HEK293T (cell line): ENCODE measurements at places on chromosomes 3 and 15.

- DNase-seq, result no peak
Observed at GRCh38 chr15:30917675-30918074, 14.0 kb downstream of the FAN1 start.

- DNase-seq, result no peak
Observed at GRCh38 chr3:135182364-135182998, 387.4 kb downstream of the EPHB1 start.

DNA sequence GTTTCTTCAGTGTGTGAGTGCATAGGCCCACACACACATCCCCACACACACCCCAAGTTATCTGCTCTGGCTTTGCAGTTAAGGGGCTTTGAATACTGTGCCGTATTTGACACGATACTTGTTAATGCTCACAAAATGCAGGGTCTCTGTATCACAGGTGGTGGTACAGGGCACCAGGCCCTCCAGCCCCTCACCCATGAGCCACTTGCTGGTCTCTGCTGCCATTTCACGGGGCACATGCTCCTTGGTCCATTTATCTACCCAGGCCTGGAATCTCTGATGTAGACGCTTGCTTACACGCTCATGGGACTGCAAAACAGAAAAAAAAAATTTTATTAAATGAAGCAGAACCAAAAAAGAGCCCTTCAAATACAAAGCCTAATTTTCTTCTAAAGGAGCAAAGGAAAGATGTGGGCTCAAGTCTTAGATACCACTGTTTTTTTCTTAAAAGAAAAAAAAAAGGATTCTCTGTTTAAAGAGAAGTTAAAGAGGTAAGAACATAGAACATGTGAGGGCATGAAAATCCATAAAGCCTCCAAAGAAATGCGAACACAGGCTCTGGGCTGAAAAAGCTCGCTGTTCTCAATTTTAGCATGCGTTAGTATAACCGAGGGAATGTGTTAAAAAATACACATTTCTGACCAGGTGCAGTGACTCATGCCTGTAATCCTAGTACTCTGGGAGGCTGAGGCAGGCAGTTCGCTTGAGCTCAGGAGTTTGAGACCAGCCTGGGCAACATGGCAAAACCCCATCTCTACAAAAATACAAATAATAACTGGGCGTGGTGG, 3.7 kb upstream of the MAN2C1 start:
- DNase-seq, result no peak

DNA sequence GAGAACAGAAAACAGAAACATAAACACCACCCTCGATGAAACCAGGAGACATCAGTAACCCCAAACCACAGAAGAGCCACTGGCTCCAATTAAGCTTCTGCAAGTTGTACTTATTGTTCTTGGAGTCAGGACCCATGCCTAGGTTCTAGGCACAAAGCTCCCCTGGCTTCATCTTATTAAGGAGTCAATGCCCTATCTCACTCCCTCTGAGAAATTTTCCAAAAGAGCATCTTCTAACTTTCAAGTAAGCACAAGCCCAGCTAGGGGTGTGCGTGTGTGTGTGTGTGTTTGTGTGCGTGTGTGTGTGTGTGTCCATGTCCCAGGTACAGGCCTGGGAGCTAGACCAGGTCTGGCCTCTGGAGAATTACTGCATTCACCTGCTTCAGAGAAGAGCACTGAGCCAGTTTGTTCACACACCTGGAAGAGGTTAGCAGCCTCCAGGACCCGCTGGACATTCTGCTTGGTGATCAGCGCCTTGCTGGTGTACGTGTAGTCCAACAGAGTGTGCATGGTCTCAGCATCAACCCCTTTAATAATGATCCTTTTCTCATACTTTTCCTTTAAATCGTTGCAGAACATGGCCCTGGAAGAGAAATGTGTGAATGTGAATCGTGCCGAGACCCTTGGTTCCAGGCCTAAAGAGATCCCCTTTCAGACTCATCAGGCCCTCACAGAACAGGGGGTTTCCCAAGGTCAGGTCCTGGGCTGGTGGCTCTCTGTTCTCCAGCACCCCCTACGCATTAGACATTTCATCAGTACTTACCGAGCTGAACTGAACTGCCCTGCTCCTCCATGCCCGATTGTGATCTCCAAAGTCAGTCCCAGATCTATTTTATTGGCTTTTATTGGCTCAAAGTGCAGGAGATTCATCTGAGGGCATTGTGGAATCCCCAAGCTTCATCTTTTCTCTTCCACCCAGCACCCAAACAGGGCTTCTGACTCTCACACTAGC, 27.8 kb downstream of the KLHL6 start:
- DNase-seq, result no peak

GRCh38 chr3:46163556-46164041, 44.5 kb downstream of the CCR1 start:
- no peak for DNase-seq

DNA sequence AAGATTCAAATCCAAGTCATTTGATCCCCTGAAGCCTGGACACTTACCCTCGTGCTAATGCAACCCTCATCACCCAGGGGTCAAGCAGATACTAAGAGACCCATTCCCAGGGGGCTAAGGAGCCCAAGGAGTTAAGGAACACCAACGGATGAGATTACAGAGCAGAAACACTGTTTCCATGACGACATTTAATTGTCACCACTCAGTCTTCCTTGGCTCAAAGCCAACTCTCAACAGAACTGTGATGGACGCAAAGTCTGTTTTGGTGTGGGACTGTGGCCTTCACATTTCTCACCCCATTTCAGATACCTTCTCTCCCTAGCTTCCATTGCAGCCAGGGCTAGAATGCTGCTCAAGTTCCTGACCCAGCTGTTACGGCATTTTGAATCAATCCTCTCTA, 383.5 kb upstream of the WNT5A start:
- DNase-seq, result no peak

GRCh38 chr15:92077353-92078085, 224.0 kb downstream of the SLCO3A1 start:
- peak; percentile 65 for DNase-seq

- no peak for DNase-seq
Observed at GRCh38 chr3:59502806-59503205, 453.0 kb upstream of the CFAP20DC start.

- DNase-seq, result no peak
Observed at GRCh38 chr3:191397771-191398170, 63.2 kb upstream of the PYDC2 start.

DNA sequence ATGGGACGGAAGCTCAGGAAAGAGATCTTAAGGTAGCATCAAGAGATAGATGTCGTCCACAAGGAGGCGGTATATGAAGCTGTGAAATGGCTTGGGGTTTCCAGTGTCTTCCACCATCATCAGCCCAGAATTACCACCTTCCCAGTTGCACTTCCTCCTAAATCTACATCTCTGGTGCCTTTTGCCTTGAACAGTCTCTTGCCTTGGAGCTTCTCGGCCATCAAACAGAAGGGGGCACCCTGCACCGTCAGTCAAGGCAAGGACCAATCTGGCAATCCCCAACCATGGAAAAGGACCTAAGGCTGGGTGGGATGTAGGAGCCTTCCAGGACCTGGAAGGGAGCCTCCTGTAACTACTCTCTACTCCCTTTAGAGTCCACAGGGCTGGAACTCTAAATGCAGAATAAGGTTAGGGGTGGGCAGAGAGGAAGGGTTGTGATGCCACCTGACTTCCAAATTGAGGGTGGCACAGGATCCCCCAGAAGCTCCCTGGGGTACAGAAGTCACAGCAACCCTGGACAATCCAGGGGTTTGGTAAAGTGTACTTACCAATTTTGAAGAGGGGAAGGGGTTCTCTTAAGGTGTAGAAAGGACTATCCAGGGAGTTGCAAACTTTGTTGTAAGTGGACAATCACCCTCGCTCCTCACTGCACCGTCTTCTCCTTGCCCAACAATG, 1.0 kb upstream of the RYR3 start:
- peak; percentile 13 for DNase-seq

GRCh38 chr15:59347915-59348314, 24.8 kb downstream of the MYO1E start:
- DNase-seq, result no peak

DNA sequence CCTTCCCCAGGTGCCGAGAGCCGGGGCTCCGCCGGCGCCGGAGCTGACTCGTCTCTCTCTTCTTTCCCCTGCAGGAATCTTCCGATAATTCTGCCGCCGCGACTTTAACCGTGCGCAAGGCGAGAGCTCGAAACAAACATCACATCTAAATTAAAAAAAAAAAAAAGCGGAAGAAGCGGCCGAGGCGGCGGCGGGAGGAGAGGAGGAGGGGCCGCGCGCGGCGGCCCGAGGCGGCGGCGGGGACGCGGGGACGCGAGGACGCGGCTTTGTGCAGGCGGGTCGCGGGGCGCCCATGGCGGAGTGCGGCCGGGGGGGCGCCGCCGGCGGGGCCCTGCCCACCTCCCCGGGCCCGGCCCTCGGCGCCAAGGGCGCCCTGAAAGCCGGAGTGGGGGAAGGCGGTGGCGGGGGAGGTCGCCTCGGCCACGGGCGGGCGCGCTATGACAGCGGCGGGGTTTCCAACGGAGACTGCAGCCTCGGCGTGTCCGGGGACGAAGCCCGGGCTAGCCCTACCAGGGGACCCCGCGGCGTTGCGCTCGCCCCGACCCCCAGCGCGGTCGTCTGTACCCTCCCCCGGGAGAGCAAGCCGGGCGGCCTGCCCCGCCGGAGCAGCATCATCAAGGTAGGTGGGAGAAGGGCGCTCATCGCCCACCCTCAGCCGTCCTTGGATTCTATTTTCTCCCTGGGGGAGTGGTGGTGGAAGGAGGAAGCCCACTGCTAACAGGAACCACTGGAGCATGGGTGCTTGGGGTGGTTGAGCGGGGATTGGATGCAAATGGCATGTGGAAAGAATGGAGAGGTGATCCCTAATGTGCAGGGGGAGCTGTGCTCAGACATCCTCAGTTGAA, at the start of gene PLCL2:
Gene PLCL2, plus strand, starts transcription at position 208 of the 845 bp plus-strand sequence. Its CDS starts 85 bp downstream, at position 293.
- peak; percentile 46 for DNase-seq

DNA sequence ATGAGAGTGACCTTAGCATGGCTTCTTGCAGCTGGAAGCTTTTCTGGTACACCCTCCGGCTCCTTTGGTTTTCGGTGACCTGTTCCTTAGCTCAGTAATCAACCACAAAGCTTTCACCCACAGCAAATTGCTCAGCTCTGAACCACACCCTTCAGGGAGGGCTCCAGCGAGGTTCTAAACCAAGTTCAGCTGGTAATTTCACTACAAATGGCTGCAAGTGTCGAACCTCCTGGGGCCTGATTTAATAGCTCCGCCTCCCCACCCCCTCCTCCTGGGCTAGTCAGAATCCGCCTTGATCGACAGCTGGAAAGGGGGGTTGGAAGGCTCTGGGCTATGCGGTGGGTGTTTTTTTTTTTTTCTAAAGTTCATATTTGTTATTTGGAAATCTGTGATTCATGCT, 150.9 kb upstream of the MCTP2 start:
- DNase-seq, result no peak
